T-helper 2 cell treated with Interferon-gamma antibody and Interleukin-4, amounts not matched to agents 100 ng/mL and 5 ng/mL, for 36 hours (primary cell): ENCODE measurements at places on chromosomes 11 and 22. TPM values are rescaled to one million over a fixed set of nuclear protein-coding genes. Genes with fewer than 3 reads are reported as not detected.

LARGE1 gene
- 0.16 TPM in 1 of 2 replicates, not detected in the other for total RNA-seq

MUC6 gene
- not detected in 2 replicates for total RNA-seq

SCUBE2 gene
- 0.23 and 0.34 TPM in 2 replicates for total RNA-seq

SOX6 gene
- total RNA-seq, result 0.34 TPM in 1 of 2 replicates, not detected in the other

GAS2 gene
- total RNA-seq, result 1.7 and 2.0 TPM in 2 replicates

CSF2RB gene
- total RNA-seq, result 7.8 TPM in 2 replicates

C22orf42 gene
- total RNA-seq, result not detected in 2 replicates

OR52E6 gene
- not detected in 2 replicates for total RNA-seq

GGA1 gene
- total RNA-seq, result 58.8 and 62.7 TPM in 2 replicates

SMTNL1 gene
- not detected in 2 replicates for total RNA-seq

OR52N5 gene
- total RNA-seq, result not detected in 2 replicates

HEPN1 gene
- total RNA-seq, result not detected in 2 replicates

GLB1L2 gene
- 2.0 TPM in 2 replicates for total RNA-seq

RPS6KB2 gene
- 59.8 and 64.4 TPM in 2 replicates for total RNA-seq

INPP5J gene
- total RNA-seq, result 0.30 TPM in 1 of 2 replicates, not detected in the other

TSSK2 gene
- not detected in 2 replicates for total RNA-seq

MPZL3 gene
- 16.5 and 19.4 TPM in 2 replicates for total RNA-seq

TRPC6 gene
- total RNA-seq, result not detected in 2 replicates

TRPM5 gene
- not detected in 2 replicates for total RNA-seq

SLC37A2 gene
- total RNA-seq, result 0.66 and 1.4 TPM in 2 replicates

C11orf86 gene
- not detected in 2 replicates for total RNA-seq

OR52I2 gene
- total RNA-seq, result not detected in 2 replicates

FAM76B gene
- total RNA-seq, result 46.4 and 50.7 TPM in 2 replicates

OR56A1 gene
- not detected in 2 replicates for total RNA-seq

OR4A16 gene
- total RNA-seq, result not detected in 2 replicates

MRPL23 gene
- 71.6 and 73.8 TPM in 2 replicates for total RNA-seq

EMID1 gene
- total RNA-seq, result 0.14 and 0.39 TPM in 2 replicates

MS4A12 gene
- not detected in 2 replicates for total RNA-seq

GRM5 gene
- not detected in 2 replicates for total RNA-seq

GPHA2 gene
- total RNA-seq, result not detected in 2 replicates
